ENCODE measurements at places on chromosomes 12 and 14. TPM values are rescaled to one million over a fixed set of nuclear protein-coding genes. Genes with fewer than 3 reads are reported as not detected.

LRRC10 gene
- not detected for total RNA-seq

SLC4A8 gene
- total RNA-seq, result 2.9 TPM

DCN gene
- 1,107 TPM for total RNA-seq

SSPN gene
- 9.8 TPM for total RNA-seq

FAM181A gene
- not detected for total RNA-seq

HOXC12 gene
- total RNA-seq, result under 0.01 TPM

CD27 gene
- not detected for total RNA-seq

TAS2R19 gene
- 7.6 TPM for total RNA-seq

TAS2R9 gene
- not detected for total RNA-seq

CABP1 gene
- not detected for total RNA-seq

TSPAN11 gene
- total RNA-seq, result 10.0 TPM

KDM5A gene
- total RNA-seq, result 62.8 TPM

GPR84 gene
- total RNA-seq, result not detected

KRT85 gene
- not detected for total RNA-seq

CCDC88C gene
- 0.36 TPM for total RNA-seq

ENTPD5 gene
- total RNA-seq, result 12.7 TPM

STAB2 gene
- total RNA-seq, result not detected

MYH7 gene
- total RNA-seq, result not detected

APOLD1 gene
- total RNA-seq, result 3.3 TPM

CMAS gene
- total RNA-seq, result 16.8 TPM

GLIPR1L2 gene
- total RNA-seq, result 0.36 TPM
